ENCODE measurements at places on chromosomes 3 and 15.

GRCh38 chr3:147418808-147419701, 9.9 kb downstream of the ZIC1 start:
- peak; percentile 16 for DNase-seq

GRCh38 chr3:197960694-197961581, 921 bp downstream of the LMLN start:
- DNase-seq = peak; percentile 62

- DNase-seq = peak; percentile 3
Measured at GRCh38 chr3:193677734-193678133, 84.7 kb downstream of the OPA1 start.

DNA sequence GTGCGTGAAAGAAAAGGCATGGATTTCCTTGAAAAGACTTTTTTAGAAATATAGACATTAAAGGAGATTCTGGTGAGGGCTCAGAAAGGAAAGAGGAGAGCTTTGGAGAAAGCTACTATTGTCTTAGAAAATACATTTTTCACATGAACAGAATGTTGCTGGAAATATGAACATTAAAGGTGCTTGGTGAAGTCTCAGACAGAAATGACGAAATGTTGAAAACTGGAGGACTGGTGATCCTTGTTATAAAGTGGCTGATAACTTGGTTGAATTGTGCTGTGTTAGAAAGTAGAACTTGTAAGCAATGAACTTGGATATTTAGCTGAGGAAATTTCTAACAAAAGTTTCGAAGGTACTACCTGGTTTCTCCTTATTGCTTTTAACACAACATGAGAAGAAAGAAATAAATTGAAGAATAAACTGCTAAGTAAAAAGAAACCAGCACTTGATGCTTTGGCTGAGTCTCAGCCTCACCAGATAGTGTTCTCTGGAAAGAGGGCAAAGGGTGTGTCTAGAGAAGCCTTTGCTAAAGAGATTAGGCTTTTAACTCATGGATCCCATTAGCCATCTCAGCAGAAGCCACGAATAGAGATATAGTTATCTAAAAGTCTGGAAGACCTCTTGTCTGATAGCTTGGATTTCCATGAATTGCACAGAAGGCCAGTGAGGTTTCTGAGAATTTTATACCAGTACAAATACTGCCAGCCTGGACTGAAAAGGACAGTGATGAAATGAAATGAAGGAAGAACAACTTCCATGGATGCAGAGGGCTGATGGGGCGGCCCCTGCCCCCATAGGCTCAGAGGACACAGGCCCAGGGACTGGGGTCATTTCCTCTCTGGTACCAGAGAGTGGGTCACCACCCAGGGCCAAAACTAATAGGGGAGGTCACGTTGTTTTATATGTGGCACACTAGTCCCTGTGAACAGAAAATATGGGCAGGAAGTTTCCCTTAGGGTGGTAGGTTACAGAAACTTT, 91.5 kb downstream of the RPL22L1 start:
- DNase-seq = no peak

GRCh38 chr3:32978331-32978730, 26.9 kb downstream of the CCR4 start:
- no peak for DNase-seq

GRCh38 chr3:134008630-134009156, 21.0 kb downstream of the SLCO2A1 start:
- DNase-seq = no peak

DNA sequence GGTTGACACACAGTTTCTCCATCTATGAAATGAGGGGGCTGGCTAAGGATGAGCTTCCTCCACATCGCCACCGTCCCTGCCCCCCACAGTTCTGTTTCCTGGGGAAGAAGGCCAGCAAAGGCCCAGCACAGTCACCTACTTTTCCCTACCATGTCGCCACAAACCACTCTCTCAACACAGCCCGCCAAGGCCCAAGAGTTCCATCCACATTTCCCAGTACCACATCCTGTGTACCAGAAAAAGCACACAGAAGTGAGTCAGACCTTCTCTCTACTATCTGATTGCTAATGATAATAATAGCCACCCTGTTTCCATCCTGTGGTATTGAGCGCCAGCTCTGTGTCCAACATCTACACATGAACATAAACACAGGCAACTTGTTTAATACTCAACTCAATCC, 30.3 kb upstream of the C15orf39 start:
- peak; percentile 73 for DNase-seq

GRCh38 chr15:95944193-95944592, 386.3 kb upstream of the NR2F2 start:
- DNase-seq = no peak

- DNase-seq = peak; percentile 17
Measured at GRCh38 chr15:59369597-59369996, 3.1 kb downstream of the MYO1E start.

- DNase-seq = no peak
Measured at GRCh38 chr3:195709676-195710085, 11.1 kb upstream of the MUC20 start.

- no peak for DNase-seq
Measured at GRCh38 chr3:126523745-126524428, at the start of gene CHST13. CHST13 (plus strand) TSS chr3:126524155; CDS start chr3:126524333, 178 bp downstream.

DNA sequence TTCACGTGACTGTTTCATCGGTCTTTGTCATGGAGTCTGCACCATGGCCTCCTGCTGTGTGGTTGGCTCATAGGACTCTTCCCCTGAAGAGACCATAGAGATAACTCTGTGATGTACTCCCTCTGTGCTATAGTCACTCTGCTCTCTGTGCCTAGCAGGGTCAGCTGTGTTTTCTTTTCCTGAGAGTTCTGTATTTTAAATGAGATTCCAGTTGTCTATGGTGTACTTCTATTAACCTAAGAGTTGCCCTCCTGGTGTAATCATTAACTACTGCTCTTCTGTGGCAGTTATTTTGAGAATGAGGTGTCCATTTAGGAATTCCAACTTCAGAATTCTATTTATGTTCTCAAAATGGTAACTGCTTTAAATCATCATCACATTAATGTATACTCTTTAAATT, 114.5 kb upstream of the ARPP21 start:
- DNase-seq = no peak

- no peak for DNase-seq
Measured at GRCh38 chr3:179510496-179510895, 52.2 kb upstream of the ACTL6A start.

DNA sequence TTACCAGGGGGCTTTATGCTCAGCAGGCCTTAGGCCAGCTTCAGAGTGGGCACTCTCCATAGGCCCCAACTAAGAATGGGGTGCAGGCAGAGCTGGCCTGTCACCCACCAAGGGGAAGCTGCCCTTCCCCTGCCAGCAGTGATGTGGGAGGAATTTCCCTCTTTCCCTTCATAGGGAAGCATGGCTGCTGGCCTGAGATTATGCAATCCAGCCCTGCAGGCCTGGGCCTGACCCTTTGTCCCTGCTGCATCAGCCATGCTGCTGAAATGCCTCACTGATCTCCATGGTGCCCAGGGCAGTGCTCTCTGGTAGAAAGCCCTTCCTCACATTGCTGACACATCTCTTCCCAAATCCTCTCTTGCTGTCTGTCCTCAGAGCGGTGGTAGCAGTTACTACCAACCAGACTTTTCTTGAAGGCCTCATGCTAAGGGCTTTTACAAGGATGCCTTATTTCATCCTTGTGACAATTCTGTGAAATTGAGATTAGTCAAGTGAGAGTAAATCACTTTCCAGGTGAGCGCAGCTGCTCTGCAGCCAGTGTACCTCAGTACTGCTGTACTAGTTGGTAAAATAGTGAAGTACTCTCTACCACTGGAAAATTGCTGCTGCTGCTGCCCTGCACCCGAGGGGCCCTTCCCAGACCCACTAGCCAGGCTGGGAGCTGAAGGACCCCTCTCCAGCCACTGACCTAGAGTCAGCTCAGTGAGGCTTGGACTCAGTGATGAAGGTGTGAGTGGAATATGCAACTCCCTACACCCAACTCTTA, 33.8 kb downstream of the MRAS start:
- no peak for DNase-seq

GRCh38 chr3:157423337-157423736, 13.3 kb upstream of the PTX3 start:
- no peak for DNase-seq

- DNase-seq = no peak
Measured at GRCh38 chr15:32993285-32993684, 201.2 kb downstream of the FMN1 start.

DNA sequence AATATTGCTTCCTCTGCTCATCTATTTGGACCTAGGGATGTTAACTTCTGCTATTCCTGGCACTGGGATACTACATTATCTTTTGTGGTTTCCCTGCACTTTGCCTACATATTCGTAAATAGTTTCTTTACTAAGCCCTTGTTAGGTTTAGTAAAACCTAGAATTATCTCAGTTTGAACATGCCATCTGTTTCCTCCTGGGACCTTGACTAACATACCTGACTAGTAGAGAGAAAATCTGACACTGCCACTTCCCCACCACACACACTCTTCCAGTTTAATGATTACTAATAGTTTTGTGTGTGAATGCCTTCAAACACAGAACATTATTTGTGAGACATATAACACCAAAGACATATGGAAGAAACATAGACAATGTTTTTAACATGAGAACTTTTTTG, 28.2 kb upstream of the SOX2 start:
- DNase-seq = no peak

DNA sequence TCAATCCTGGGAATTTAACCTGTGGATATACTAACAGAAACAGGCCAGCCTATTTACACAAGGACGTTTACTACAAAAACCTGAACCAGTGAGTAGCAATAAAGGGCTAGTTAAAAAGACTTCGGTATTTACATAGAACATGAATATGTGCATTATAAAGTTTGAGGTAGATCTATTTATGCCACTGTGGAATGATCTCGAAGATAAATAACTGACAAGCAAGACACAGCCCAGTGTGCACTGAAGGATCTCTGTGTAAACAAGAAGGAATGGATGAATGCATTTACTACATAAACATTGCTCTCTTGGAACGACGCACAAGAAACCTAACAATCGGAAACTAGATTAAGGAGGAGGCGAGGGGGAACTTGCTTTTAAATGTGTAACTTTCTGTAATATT, 132.0 kb upstream of the NSMCE3 start:
- DNase-seq = no peak

All from activated CD4-positive, alpha-beta T cell treated with anti-CD3 and anti-CD28 coated beads, Interleukin-10, Interleukin-2, amounts not matched to agents 100 ng/mL and 50 ng/mL, durations not matched to agents 16 hours and 8 hours (primary cell).